ENCODE measurements at places on chromosomes 3 and 15.
A peak's percentile ranks its signal among the peaks of the same experiment; 100 is the strongest.

- peak; percentile 46 for DNase-seq
These were observed 386 bp downstream of the SQOR start for GRCh38 chr15:45635191-45635638.

DNA sequence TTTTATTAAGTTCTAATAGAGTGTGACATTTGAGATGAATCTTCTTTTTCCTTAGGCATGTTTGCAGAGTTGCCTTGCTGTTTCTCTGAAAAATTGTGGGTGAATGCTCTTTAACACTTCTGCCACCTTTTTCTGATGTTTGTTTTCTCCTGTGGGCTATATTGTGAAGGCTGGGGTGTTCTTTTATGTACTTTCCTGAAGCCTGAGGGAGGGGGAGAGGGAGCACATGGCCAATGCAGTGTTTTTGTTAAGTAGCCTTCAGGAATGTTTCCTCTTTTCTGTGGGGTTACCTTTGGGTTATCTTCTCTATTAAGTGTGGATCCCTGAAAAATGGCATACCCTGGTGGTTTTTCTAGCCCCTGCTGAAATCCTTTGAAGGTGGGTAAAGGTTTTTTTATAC lies 50.2 kb downstream of the CMC1 start:
- no peak for DNase-seq

DNA sequence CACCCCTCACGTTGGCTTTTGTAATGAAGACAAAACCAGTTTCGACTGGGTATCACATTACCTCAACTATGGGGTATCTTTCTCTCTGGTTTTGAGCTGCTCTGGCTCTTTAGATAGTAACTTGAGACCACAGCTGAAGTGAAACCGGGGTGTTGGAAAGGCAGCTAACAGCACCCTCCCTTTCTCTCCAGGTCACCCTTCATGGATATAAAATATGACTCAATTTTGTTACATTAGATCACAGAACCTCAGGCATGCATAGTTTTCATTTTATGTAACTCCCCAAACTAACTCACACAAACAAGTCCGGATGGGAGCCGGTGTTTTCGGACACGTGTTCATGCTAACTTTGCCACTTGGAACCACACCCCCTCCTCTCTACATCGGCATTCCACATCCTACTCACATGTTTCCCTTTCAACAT lies 90.7 kb downstream of the NR2F2 start:
- no peak for DNase-seq

DNA sequence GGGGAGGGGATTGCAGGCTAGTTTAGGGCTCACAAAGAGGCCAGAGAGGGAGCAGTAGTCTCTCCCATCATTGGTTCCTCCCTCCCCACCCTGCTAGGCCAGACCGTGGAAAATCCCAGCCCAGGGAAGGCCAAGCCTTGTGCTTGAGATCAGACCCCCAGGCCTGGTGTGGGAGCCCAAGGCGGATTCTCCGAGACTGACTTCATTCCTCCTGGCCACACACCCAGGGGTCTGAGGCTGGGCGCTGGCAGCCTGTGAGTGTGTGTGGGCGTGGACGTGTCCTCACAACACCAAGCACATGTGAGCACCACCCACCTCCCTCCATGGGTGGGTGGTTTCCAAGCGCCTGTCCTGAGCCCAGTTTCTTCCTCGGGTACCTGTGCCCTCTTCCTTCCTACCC lies 4.1 kb downstream of the LOXL1 start:
- no peak for DNase-seq

DNA sequence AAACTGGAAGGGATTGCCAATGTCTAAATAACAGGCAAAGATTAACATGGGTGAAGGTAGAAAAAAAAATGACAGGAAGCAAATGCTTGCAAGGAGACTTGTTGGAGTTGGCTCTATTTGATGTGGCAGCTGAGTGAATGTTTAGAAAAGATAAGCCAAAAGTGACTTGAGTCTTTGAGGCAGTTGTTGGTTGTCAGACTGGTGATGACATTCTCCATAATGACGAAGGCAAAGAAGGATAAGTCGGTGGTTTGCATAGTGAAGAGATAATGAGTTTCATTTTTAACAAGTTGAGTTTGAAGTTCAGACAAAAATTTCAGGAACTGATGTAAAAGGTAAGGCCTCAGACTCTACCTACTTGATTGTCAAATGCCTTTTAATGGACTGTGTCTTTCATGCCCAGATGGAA lies 704.1 kb upstream of the SGO1 start:
- DNase-seq: no peak

DNA sequence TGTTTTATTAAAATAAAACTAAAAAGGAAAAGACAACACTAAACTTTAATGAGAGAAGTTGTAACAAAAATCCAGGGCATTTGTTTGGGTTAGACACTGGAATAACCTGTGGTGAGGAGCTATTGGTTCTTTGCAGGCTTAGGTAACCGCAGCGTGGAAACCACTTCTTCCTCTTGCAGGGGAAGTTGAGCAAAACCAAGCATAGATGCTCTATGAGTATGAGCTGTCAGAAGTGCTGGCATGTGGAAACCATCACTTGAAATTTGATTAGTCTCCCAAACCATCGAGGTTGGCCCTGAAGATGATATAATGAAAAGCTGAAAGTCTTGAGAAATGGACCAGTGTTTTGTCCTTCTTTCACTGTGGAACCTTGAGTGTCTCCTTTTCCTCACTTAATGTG lies 127.1 kb upstream of the RBMS3 start:
- DNase-seq: no peak

GRCh38 chr15:60006203-60006862 lies 2.2 kb downstream of the FOXB1 start:
- peak; percentile 43 for DNase-seq

- no peak for DNase-seq
These were observed 86.9 kb downstream of the CDIN1 start for GRCh38 chr15:36666228-36666905.

DNA sequence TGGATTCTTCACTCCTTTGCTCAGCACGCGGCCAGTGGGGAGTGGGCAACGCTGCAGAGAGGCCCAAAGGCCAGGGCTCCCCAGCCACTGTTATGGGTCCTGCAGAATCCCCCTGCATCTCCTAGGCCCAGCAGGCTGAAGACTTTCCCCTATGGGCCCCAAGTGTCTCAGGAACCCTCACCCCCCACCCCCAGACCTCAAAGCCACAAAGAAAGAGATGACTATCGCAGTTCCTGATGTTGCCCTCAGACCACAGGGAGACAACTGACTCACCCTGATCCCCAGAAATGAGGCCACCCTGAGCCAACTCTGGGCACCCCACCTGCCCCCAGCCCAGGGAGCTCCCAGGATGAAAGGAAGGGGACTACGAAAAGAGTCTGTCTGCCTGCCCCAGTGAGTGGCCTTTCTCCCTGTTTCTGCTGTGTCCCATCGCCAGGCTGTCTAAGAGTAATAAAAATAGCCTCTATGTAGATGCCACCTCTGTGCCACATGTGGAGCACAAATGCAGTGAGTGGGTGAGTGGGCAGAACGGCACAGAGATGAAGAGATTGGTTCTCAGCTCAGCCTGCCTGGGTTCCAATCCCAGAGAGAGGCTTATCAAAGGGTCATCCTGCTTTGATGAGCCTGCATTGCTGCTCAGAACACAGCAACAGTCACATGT lies 283.0 kb downstream of the UACA start:
- no peak for DNase-seq

GRCh38 chr3:127105587-127105986 lies 87.3 kb upstream of the PRR23E start:
- no peak for DNase-seq

- DNase-seq: no peak
These were observed 9.1 kb downstream of the PLCD1 start for GRCh38 chr3:38020342-38020726.

- DNase-seq: no peak
These were observed 52.1 kb downstream of the TM2D3 start for GRCh38 chr15:101600035-101600434.

DNA sequence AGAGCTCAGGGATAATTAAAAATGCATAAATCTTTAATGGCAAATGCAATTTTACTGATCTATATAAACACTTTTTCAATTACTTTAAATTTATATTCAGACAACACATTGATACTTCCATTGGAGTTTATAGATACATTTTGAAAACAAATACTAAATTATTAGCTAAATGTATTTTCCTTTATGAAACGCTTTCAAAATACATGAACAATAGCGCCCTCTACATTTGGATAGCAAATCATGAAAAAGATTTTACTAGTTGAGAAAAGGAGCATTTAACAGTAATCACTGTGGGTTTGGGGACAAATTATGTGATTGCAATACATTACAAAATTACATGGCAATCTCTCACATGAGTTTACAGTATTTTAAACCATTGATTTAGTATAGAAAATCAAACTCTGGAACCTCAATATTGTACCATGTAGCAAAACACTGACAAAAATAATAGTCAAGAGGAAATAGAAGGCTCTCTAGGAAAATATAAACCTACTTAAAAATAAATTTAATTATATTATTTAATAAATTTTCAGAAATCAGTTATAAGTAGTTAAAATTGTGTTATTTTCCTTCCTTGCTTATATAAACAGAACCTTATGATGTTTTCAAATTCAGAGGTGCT lies 207.9 kb downstream of the ZIC1 start:
- DNase-seq: no peak

GRCh38 chr15:64026591-64026990 lies 19.7 kb downstream of the DAPK2 start:
- no peak for DNase-seq

- no peak for DNase-seq
These were observed 20.6 kb downstream of the MYH15 start for GRCh38 chr3:108489776-108490175.

GRCh38 chr3:71560665-71561064 lies 22.9 kb downstream of the FOXP1 start:
- DNase-seq: no peak

DNA sequence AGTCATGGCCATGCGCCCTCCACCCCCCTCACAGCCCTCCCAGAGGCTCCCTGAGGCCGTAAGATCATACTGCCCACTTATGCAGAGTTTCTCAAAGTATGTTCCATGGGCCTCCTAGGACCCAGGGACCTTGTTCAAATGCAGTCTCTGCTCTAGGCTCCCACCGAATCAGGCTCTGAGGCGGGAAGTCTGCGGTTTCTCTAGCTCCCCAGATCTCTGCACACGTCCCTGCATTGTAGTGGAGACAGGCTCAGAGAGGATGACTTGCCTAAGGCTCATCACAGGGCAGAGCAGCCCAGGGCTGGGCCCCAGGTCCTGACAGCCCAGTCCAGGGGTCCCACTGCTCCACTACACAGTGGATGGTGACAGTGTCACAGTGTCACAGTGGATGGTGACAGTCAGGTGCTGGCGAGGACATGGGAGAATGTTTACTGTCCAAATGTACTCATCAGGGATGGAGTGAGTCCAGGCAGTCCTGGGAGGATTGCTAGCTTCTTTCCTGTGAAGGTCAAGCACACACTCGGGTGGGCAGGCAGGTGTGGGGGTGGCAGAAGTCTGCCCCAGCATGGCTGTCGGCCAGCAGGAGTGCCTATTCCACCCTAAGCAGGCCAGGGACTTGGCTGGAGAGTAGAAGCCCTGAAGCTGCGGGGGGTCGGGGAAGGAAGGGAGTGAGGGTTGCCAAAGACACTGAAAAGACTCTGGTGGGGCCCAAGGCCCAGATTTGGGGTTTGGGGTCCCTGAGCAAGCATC lies 12.4 kb downstream of the ANKRD63 start:
- DNase-seq: no peak

GRCh38 chr3:81161851-81162250 lies 599.6 kb downstream of the GBE1 start:
- DNase-seq: no peak

GRCh38 chr3:13706451-13706850 lies 157.5 kb downstream of the FBLN2 start:
- DNase-seq: no peak

DNA sequence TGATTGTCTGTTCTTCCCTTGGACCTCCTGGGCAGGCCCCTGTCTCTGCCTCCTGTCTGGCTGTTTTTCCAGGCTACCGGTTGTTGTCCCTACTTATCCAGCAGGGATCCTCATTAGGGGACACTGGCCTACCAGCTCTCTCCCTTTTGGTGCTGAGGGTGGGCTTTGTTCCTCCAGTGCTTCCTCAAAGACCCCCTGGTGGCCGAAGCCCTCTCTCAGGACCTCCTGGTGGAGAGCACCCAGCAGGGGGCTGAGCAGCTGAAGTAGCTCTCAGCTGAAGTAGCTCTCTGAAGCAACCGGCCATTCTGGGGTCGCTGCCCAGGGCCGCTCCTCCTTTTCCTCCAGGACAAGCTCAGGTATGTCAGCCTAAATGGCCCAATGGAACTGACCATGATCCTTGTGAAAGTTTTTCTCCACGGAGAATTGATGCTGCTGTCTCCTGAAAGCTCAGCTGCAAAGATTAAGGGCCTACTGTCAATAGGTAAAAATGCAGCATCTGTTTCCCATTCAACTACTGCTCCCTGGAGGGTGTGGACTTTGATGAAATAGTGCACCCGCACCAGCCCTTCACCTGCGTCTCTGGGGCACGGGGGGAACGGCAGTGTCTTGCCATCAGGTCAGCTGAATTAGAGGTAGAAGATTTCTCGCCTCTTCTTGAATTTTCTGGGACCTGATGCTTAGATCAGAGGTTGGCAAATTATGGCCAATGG lies 27.6 kb downstream of the ARNT2 start:
- no peak for DNase-seq

DNA sequence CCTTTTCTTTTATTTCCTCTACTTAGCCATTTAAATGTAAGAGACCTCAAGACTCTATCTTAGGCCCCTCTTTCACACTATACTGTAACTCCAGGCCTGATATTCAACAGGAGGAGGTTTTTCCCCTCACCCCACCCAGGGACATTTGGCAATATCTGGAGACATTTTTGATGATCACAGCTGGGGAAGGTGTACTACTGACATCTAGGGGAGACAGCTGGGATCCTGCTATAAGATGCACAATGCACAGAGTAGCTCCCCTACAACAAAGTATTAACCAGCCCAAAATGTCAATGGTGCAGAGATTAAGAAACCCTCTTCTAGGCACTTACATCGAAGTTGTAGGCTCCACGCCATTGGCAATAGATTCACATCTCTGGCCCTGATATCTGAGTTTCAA lies 517.5 kb upstream of the UBE2E2 start:
- no peak for DNase-seq

- DNase-seq: no peak
These were observed 187.3 kb upstream of the TSC22D2 start for GRCh38 chr3:150220799-150221198.

- DNase-seq: no peak
These were observed 45.7 kb downstream of the B3GNT5 start for GRCh38 chr3:183298701-183299153.

DNA sequence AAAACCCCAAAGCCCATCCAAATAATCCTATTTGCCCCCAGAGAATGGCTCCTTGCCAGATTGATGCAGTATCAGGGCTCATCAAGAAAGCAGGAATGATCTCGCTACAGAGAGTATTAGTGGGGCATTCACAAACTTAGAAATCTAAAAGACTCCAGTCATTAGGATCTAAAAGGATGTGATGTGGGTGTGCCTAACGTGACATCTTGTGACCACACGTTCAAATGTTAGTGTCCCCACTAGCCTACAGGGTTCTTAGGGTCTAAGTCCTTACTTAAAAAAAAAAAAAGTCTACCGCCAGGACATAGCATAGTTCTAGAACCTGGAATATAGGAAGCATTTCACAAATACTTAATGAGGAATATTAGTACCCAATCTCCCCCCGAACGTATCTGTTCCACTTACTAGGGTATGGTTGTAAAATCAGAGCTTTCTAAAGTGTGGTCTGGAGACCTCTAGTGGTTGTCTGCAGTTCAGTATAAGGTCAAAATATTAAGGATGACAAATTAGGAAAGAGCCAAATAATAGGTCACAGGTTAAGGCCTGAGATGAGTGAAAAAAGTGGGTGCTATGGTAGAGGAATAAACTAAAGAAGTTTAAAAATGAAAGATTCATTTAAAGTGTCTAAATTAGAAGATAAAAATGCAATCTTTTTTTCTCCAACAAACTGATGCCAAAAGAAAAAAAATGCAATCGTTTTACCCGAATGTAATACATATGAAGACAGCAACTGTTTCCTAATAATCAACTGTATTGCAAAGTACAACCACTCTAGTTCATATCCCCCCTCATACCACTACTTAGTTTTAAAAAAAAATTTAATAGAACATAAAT lies 4.2 kb upstream of the CHRM5 start:
- no peak for DNase-seq
